ENCODE measurements at places on chromosomes 12 and 14. TPM values are rescaled to one million over a fixed set of nuclear protein-coding genes. Genes with fewer than 3 reads are reported as not detected.

MAPK1IP1L gene
- 94.7 TPM for total RNA-seq

IQSEC3 gene
- 4.3 TPM for total RNA-seq

PTPRO gene
- 3.0 TPM for total RNA-seq

KRT85 gene
- not detected for total RNA-seq

RPAP3 gene
- total RNA-seq, result 35.5 TPM

GDF3 gene
- total RNA-seq, result not detected

PRKCH gene
- total RNA-seq, result 90.2 TPM

TMEM119 gene
- total RNA-seq, result 15.9 TPM

NELL2 gene
- 8.1 TPM for total RNA-seq

CFAP54 gene
- 2.6 TPM for total RNA-seq

GLT1D1 gene
- 0.94 TPM for total RNA-seq

PRPH gene
- 1.7 TPM for total RNA-seq

STON2 gene
- 61.4 TPM for total RNA-seq

LGR5 gene
- 1.6 TPM for total RNA-seq

REC8 gene
- total RNA-seq, result 12.6 TPM

OSGEP gene
- total RNA-seq, result 39.7 TPM

ESPL1 gene
- 2.3 TPM for total RNA-seq

CABP1 gene
- 5.9 TPM for total RNA-seq

SPIC gene
- total RNA-seq, result not detected

CLEC4D gene
- total RNA-seq, result not detected

KCNC2 gene
- not detected for total RNA-seq

DNAI7 gene
- 1.5 TPM for total RNA-seq
